Aorta (tissue), 5 donors: ENCODE measurements at places on chromosomes 13 and 19. TPM values are rescaled to one million over a fixed set of nuclear protein-coding genes. Genes with fewer than 3 reads are reported as not detected.

FXYD3 gene
- polyA plus RNA-seq, result 77.6 TPM

- no peak for DNase-seq
Measured at GRCh38 chr19:42455086-42455485, 12.3 kb upstream of the CXCL17 start.

ATP8B3 gene
- 0.63 TPM for polyA plus RNA-seq

GRCh38 chr19:1424192-1424955, 13.8 kb upstream of the RPS15 start:
- no peak for DNase-seq

KLK6 gene
- polyA plus RNA-seq, result not detected

DNA sequence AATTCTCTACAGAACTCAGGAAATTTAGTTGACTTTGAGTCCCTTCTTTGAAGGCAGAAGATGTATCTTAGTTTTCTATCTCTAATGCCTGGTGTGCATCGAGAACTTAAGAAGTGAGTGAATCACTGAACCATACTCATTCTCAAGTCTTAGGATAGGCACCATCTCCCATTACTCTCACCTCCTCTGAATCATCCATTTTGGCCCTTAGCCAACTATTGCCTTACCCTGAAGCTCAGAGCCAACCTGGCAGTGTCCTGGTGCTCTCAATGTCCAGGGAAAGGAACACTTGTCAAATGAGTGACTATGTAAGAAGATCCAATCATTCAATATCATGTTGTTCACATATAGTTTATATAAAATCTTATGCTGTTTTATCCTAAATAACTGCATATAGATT, 146.6 kb downstream of the RGCC start:
- DNase-seq, result no peak

DNA sequence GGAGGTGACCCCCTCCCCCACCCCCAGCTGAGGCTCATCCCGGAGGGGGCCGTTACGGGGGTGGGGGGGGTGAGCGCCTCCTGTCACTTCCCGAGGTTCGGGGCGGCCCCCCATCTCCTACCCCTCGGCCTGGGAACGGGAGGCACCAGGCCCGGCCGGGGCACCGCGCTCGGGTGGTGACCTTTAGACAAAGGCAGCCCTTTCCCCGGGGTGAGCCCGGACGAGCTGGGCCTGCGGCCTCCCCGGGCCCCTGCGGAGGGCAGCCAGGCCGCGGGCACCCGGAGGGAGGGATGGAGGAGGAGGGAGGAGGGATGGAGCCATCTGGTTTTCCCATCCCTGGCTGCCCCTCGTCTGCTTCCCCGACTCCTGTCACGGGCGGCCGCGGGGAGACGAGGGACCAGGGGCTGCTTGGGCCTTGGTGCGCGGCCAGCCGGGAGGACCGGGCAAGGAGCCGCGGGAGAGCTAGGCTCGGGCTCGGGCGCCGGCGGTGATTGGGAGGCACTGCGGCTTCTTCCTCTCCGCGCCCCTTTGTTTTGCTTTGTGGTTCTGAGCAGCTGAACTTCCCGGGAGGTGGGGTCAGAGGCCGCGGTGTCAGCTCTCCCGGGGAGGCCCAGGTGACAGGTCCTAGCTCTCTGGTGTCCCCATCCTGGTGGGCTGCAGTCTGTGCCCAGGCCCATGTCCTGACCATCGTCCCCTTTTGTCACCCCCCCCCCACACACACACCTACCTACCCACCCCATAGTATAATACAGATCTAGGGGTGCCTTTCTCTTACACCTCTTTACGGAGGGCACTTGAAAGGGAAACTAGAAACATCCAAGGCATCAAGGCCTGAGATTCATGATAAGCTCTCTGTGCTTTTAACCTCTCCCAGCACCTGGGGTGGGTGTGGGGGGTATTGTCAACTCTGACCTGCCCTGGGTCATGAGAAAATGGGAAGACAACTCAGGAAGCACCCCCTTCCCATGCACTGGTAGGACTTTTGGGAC, 1.3 kb downstream of the BICRA start:
- peak; percentile 66 for DNase-seq

DNA sequence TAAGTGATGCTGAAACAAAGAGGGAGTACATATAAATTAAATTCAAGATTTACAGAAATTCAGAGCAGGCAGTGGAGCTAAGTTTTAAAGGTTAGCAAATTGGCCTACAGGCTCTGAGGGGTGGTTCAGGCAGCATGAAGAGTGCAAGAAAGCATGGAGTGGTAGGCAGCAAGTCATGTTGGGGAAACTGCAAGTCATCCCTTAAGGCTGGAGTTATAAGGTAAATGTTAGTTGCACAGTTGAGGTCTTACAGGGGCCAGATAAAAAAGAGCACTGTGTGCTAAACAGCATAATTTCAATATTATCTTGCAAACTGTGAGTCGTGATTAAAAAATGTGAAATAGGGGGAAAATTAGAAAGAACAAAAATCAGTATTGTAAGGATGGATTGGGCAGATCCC, 106.2 kb downstream of the VWA8 start:
- DNase-seq, result no peak
